Kidney glomerular epithelial cell (primary cell): ENCODE measurements at places on chromosomes 13 and 19.
A peak's percentile ranks its signal among the peaks of the same experiment; 100 is the strongest.

DNA sequence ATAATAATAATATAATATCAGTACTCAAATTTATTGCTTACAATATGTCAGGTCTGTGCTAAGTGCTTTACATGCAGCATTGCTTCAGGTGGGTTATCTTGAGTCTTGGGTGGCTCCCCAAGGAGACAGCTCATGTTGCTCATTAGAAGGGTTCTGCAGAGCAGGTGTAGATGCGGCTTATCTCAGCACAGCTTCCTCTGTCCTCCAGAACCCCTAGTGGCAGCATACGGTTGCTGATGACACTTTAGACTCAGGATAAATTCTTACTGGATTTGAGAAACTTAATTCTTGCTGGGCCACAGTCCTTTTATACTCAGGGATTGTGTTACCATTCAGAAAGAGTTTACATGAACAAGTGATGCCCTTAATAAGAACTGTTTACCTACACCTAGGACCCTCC is 8.9 kb downstream of the COG3 start:
- no peak for DNase-seq

GRCh38 chr13:41590643-41591042 is 133.3 kb downstream of the RGCC start:
- DNase-seq: no peak

DNA sequence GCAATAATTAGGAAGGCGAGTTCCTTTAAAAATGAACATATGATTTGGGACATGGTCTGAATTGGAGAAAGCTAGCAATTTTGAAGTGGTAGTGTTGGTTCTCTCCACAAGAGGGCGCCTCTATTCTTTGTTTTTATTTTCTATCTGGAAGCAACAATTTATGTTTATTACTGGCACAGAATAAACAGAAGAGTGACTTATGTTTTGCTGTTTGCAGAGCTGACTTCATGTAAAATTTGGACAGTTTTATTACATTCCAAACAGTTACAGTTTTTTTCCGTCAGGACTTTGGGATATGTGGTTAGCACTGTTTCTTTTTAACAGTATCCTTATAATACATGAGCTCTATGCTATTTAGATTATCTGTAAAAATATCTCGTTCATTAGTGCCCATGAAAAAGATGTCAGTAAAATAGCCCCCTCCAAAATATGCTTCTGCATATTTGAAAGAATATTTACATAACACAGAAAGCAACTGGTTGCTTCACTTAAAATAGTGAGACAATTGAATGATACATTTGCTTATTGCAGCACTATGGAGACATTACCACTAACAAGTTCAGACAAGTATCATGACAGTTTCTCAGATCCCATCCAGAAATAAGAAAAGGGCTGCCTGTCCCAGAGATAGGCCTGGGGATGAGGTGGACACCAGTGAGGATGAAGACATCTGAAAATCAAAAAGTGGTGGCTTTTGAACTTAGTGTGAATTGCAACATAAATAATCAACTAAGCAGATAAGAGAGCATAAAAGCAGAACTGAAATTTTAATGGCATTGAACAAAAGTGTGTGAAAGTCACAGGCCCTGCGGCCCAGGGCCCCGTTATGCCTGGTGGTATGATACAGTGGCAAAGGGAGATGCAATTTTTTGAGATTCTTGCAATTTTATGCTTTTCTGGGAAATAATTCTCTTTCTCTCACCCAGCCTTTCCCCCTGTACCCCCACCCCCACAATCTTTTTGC is 32.3 kb upstream of the FGF9 start:
- DNase-seq: peak; percentile 10

DNA sequence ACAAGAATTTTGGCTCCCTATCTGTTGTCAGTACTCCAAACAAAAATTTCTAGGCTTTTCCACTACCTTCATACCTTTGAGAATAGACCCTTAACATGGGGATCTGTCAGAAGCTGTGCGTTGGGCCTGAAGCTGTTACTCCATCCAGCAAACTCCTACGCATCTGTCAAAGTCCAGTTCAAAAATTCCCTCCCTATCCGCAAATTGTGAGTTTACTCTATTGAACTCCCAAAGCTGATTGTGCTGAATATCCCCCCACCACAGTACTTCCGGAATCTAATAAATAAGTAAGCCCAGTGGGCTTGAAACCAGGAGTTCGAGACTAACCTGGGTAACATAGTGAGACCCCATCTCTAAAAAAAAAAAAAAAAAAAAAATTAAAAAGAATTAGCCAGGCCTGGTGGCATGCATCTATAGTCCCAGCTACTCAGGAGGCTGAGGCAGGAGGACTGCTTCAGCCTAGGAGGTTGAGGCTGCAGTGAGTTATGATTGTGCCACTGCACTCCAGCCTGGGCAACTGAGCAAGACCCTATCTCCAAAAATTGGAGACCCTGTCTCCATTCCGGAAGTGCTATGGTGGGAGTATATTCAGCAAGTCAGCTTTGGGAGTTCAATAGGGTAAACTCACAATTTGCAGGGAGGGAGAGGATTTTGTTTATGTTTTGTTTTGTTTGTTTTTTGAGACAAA is 930 bp upstream of the FBN3 start:
- no peak for DNase-seq

GRCh38 chr13:78712831-78713230 is 53.9 kb upstream of the OBI1 start:
- DNase-seq: no peak
